ENCODE measurements at places on chromosomes 4 and X. TPM values are rescaled to one million over a fixed set of nuclear protein-coding genes. Genes with fewer than 3 reads are reported as not detected.
A peak's percentile ranks its signal among the peaks of the same experiment; 100 is the strongest.

DNA sequence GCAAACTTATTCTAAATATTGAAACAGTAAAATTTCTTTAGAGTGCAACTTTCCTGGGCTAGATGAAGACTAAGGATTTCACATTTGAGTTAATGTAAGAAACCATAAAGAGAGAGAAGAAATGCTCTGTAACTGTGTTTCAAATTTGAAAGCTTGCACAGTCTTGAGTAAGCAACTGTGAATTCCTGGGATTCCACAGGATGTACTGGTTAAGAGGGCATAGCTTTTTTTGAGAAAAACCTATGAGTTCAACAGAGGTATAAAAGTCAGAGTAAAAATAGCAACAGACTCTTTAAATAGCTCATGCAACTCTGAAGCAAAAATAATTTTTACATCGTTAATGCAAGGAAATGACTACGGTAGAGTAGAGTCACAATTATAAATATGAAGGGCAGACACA lies 25.5 kb downstream of the ZNF330 start:
- H3K36me3 ChIP-seq: peaks cover 2% of the 10 kb centered on the region
- H3K4me1 ChIP-seq: no peaks in the 10 kb centered on the region
- H3K27me3 ChIP-seq: peaks cover 12% of the 10 kb centered on the region
- H3K4me3 ChIP-seq: no peak overlapping the region

DNA sequence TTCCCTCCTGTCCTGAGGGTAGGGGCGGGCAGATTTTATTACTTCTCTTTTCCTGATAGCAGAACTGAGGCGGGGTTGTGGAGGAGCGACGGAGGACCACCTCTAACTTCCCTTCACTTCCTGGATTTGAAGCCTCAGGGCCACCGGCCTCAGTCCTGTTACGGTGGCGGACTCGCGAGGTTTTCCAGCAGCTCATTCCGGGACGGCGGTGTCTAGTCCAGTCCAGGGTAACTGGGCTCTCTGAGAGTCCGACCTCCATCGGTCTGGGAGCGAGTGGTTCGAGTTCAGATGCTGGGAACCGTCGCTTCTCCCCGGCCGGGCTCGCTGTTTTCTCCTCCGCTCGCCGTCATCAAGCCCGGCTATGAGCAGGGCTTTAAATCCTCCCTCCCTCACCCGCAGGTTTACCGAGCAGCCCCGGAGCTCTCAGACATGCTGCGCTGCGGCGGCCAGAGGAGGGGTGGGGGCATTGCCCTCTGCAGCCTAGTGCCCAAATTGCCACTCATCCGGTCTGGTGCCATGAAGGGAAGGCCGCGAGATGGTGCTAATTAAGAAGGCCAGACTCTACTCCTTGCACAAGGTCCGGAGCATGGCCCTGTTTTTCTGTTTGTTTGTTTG lies 23.3 kb downstream of the HAND2 start:
- no peak overlapping the region for H3K4me3 ChIP-seq
- H3K27me3 ChIP-seq: peaks cover 92% of the 10 kb centered on the region
- DNase-seq: no peak
- H3K27ac ChIP-seq: no peak overlapping the region
- peaks cover 12% of the 10 kb centered on the region for H3K4me1 ChIP-seq

DNA sequence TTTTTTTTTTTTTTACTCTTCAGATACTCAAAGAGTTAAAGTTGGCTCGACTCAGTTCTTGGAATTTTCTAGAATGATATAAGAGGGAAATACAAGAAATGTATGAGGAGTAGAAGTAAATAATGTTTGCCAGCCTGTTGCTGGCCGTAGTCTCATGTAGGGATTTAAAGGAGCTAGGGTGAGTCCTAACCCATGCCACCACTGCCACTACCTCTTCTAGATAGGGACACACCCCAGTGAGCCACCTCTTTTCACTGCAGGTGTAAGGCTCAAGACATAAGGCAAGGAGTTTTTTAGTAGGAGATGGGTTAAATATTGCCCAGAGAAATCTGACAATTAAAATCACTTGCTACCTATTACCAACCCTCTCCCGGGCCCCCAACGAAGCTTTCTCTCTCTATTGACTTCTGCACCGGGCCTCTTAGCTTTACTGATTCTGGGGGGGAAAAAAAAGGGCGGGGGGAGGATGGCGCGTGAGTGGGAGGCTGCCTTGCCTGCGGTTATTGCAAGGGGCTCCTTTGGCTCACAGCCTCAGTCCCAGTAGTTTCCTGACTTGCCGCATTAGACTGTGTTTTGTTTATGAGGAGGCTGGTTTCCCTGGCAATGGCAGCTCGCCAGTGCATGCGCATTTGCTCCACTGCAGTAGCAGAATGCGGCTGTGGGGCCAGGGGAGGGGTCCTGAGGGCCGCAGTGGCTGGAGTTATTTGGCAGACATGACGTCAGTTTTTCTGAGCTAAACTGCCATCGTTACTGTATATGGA lies 3.0 kb downstream of the LINC00632 start:
- peak; percentile 33 for DNase-seq
- no peak overlapping the region for H3K4me3 ChIP-seq
- H3K27ac ChIP-seq: no peak overlapping the region
- H3K4me1 ChIP-seq: no peaks in the 10 kb centered on the region

ATP1B4 gene
- total RNA-seq: not detected

SATL1 gene
- total RNA-seq: not detected

- H3K36me3 ChIP-seq: no peaks in the 10 kb centered on the region
- DNase-seq: no peak
- no peaks in the 10 kb centered on the region for H3K27me3 ChIP-seq
- no peak overlapping the region for H3K4me3 ChIP-seq
- no peaks in the 10 kb centered on the region for H3K4me1 ChIP-seq
- H3K27ac ChIP-seq: no peak overlapping the region
These were observed 931.7 kb upstream of the HS3ST1 start for GRCh38 chr4:12360391-12360790.

DEFB131A gene
- not detected for total RNA-seq

BANK1 gene
- 11.9 TPM for total RNA-seq

PDLIM5 gene
- total RNA-seq: 25.9 TPM

- no peak overlapping the region for H3K27ac ChIP-seq
- H3K4me1 ChIP-seq: no peaks in the 10 kb centered on the region
- no peak overlapping the region for H3K4me3 ChIP-seq
- peaks cover 35% of the 10 kb centered on the region for H3K27me3 ChIP-seq
- H3K36me3 ChIP-seq: no peaks in the 10 kb centered on the region
These were observed 79.6 kb downstream of the COMMD8 start for GRCh38 chr4:47383829-47384427.

GRCh38 chr4:89438102-89438831 lies 130.7 kb upstream of the GPRIN3 start:
- no peaks in the 10 kb centered on the region for H3K36me3 ChIP-seq
- H3K27me3 ChIP-seq: peaks cover 9% of the 10 kb centered on the region
- H3K27ac ChIP-seq: peak overlapping the region; percentile 87

PCYT1B gene
- 8.5 TPM for total RNA-seq

DNA sequence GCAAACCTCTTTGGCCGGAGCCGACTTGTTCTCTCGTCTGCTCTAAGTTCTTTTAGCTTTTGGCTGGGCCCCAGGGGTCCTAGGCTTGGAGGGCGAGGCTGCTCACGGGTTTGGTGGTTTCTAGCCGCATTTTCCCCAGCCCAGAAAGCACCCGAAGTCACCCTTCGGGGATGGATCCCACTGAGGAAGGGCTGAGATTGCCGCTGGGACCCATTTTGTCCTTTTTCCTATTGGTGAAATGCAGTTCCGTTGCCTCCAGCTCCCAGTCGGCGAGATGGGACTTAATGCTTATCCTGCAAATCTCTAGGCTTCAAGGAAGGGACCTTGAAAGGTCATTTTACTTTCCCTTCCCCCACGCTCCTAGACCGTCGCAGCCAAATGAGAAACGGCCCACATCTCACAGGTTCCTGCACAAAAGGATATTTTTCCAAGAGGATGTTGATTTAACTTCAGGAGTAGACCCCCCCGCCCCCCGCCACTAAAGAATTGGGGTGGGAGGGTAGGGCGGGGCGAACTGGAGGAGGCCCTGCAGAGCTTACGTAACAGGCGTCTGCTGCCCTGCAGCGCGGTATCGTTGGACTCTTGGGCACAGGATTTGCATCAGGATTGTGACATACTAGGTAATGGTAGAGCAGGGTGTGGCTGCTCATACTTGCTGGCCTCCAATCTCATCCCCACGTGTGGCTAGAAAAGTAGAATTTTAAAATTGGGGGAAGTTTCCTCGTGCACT lies 564 bp downstream of the PGK1 start:
- no peaks in the 10 kb centered on the region for H3K27me3 ChIP-seq
- peak overlapping the region; percentile 89 for H3K4me3 ChIP-seq
- no peak for DNase-seq
- peak overlapping the region; percentile 91 for H3K27ac ChIP-seq
- no peaks in the 10 kb centered on the region for H3K36me3 ChIP-seq
- H3K4me1 ChIP-seq: peaks cover 28% of the 10 kb centered on the region

SSR4 gene
- 204 TPM for total RNA-seq

NXF2B gene
- total RNA-seq: not detected

GRCh38 chr4:4862665-4863482 lies 3.4 kb downstream of the MSX1 start:
- peaks cover 68% of the 10 kb centered on the region for H3K27me3 ChIP-seq
- H3K27ac ChIP-seq: peak overlapping the region; percentile 59
- peaks cover 17% of the 10 kb centered on the region for H3K4me1 ChIP-seq
- no peak for DNase-seq
- H3K4me3 ChIP-seq: no peak overlapping the region

GRCh38 chr4:174449152-174449551 lies 73.1 kb downstream of the HPGD start:
- no peaks in the 10 kb centered on the region for H3K36me3 ChIP-seq
- DNase-seq: no peak
- H3K4me1 ChIP-seq: peaks cover 2% of the 10 kb centered on the region

GPC3 gene
- 0.20 TPM for total RNA-seq
